Spinal cord (tissue), 10 donors: ENCODE measurements at places on chromosomes 11 and 22. TPM values are rescaled to one million over a fixed set of nuclear protein-coding genes. Genes with fewer than 3 reads are reported as not detected.

OTOG gene
- 1.3 TPM for total RNA-seq

LRRC75B gene
- total RNA-seq: 6.3 TPM

DNA sequence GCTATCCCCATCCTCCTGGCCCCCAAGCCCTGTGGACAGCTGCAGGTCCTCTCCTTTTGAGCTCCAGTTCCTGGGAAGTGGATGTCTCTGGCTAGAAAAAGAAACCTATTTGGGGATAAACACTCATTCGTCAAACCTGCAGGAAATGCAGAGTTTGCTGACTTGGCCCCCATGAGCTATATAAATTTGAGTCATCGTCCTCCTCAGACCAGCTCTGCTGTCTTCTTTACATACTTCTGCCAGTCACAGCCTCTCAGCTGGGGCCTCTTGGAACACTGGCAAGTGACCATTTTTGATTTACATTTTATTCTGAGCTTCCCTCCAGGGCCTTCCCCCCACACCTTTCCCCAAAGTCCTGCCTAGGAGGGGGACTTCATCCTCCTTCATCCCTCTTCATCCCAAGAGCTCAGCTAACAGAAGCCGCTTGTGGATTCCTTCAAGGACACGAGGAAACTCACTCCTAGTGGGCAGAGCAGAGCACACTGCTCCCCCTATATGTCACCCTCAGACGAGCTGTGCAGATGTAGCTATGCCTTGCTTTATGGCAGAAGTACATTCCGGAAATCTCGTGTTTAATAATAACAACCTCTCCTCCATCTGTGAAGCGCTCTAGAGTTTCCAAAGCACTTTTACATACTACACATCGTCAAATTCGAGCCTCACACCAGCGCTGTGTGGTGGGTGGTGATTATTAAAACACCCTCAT lies 131.8 kb downstream of the FEZ1 start:
- no peak for DNase-seq

- no peak for DNase-seq
These were observed 6.2 kb downstream of the CYTH4 start for GRCh38 chr22:37288521-37288920.

GRCh38 chr11:17724020-17724908 lies 4.9 kb downstream of the MYOD1 start:
- no peak for DNase-seq

DNA sequence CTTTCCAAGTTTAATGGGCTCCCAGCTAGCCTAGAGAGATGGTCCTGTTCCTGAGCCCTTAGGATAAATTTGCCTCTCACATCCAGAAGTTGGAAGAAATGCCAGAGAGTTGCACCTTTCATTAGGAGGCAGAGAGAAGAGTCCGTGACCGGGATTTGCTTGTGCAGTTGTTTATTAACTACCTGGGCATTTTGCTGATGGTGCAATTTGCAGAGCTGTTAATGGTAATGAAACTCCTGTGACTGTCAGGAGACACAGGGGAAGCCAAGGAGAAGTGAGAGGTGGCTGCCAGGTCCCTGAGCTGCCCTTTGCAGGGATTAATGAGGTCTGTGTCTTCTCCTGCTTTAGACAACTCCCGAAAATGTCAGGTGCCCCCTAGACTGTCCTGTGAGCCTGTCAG lies 69.1 kb upstream of the B3GAT1 start:
- DNase-seq: no peak

DNA sequence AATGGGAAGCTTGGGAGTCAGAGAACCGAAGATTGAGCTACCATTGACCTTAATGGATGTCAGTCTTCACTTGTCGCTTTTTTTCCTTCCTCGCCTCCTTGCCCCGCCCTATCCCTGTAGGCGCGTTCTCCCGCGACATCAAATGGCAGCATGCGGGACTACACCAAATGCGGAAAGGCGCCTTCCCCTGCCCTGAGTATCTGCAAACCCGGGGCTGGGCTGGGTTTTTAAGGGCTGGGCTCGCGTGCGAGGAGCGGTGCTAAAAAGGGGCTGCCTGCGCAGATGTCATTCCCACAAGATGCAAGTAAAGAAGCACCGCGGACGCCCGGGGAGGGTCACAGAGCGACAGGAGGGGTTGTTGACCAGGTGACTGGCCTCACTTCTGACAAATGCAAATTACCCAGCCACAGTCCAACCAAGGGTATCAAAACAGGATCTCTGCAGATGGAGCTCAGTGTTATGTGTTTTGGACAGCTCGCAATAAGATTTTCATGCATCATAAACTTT lies 4.7 kb upstream of the FAM111B start:
- no peak for DNase-seq

DNA sequence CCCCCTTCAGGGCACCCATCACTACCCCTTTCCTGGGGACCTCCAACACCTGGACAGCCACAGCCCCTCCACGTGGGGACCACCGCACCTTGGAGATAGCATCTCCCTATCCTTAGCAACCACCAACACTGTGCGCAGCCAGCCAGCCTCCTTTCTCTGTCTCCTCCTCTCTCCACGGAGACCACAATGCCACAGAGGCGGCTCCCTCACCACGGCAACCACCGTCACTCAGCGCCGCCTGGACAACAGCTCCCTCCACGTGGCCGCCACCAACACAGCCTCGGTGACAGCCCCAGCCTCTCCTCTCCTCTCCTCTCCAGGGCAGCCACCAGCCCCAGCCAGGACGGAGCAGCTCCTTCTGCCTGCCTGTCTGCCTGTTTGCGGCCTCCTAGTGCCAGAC lies 10.5 kb downstream of the ELFN2 start:
- peak; percentile 79 for DNase-seq

- DNase-seq: no peak
These were observed 4.0 kb upstream of the RCOR2 start for GRCh38 chr11:63920939-63921417.

GRCh38 chr11:117171404-117172061 lies 7.0 kb upstream of the SIDT2 start:
- no peak for DNase-seq

- DNase-seq: no peak
These were observed 41.3 kb upstream of the TTC12 start for GRCh38 chr11:113272927-113273615.

GRCh38 chr11:34331329-34331728 lies 26.5 kb downstream of the ABTB2 start:
- DNase-seq: no peak

ABTB2 gene
- total RNA-seq: 4.0 TPM

DNA sequence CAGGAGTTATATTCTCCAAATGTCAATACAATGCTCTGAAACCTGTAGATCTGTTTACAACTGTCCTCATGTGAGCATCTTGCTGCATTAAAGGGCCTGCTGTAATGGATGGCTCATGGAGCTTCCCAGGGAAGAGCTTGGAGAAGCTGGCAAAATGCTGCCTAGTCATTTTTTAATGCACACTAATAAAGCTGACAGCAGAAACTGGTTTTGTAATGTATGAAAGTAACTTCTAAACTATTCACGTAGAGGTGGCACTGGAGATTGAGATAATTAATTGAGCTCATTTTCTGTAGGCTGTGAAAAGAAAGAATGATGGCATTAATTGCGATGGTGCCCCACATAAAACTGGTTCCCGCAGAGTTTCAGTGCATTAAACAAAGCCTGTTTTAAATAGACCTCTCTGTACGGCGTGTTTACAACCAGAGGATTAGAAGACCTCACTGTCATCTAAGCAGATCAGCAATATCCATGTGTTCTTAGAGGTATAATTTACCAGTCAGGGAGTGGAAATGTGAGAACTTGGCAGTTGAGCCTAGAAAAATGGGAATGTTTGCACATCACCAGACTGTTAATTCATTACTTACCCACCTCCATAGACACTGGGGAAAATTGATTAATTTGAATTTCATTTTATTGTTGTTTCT lies 16.0 kb downstream of the POLA2 start:
- DNase-seq: no peak

DNA sequence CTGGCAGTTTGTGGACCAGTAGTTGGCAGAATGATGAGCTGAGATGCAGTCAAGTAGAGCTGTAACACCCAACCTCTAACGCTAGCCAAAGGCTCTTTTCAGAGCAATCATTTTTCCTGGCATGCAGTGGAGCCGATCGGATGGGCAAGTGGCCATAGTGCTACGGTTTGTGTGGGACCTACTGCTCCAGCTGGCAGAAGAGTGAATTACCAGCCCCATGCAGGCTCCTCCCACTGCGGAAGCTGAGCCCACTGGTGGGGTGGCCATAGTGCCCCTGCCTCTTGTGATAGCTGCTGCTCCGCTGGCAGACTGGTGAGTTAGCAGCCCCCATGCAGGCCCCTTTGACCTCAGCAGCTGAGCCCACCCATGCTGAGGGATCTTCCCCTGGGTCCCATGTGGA lies 27.0 kb upstream of the SC5D start:
- DNase-seq: no peak

GRCh38 chr11:33904102-33904501 lies 12.2 kb upstream of the LMO2 start:
- DNase-seq: no peak

KDM4F gene
- total RNA-seq: not detected

DKK3 gene
- 383 TPM for total RNA-seq

GRCh38 chr11:11770296-11770695 lies 71.5 kb upstream of the USP47 start:
- DNase-seq: no peak

DNA sequence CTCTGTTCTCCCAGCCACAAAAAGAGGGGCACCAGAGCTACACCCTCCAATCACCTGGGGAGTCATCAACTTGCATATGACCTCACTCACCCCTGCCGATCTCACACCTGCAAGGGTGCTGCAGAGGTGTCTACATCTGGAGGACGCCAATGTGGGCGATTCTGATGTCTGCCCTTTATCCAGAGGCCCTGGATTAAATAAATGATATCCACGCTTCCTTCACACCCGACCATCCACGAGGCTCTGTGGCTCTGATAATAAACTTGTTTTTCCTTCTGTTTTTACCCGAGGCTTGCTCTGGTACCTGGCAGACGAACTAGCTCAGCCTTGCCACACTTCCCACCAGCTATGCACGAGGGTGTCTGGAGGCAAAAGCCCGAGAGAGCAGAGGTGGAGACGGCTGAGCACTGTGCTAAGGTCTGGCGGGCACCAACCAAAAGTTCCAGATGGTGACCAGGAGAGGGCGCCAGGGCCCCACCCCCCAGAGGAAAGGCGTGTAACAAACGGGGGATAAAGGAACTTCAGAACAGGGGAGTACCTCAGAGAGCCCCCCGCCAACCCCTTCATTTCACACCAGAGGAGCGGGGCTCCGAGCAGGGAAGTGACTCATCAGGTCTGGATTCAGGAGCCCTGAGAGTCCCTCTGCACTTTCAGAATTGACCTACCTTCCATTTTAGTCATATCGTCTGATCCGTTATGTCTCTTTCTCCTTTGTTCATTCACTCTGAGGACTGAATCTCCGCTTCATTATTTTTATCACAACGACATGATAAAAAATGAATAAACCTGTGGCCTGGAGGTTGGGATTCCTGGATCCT lies 13.5 kb downstream of the SCN3B start:
- DNase-seq: no peak

- no peak for DNase-seq
These were observed 45.4 kb upstream of the GLYAT start for GRCh38 chr11:58776891-58777710.

GRCh38 chr11:98564233-98564632 lies 456.5 kb upstream of the CNTN5 start:
- DNase-seq: no peak

DNA sequence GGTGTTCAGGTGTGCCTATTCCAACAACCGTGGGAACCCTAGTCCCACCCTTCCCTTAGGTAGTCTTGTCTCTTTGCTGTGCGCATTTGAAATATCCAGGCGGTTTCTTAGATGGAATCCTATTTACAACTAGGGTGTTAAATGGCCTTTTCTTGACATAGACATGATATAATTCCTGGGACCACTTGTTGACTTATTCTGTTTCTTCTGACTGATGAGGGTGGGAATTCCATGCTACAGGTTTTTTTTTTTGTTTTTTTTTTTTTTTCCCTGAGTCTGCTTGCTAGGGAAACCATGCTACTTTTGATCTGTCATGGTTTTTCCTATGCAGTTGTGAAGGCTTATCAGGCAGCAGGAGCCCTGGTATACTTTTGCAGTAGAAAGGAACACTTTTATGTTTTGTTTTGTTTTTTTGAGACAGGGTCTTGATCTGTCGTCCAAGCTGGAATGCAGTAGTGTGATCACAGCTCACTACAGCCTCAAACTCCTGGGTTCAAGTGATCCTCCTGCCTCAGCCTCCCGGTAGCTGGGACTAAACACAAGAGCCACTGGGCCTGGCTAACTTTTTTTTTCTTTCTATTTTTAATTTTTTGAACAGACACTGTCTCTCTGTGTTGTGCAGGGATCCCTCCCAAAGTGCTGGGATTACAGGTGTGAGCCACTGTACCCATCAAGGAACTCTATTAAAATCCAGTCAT lies 1.5 kb downstream of the STIM1 start:
- DNase-seq: no peak

- no peak for DNase-seq
These were observed 15.2 kb downstream of the SCARF2 start for GRCh38 chr22:20422271-20423007.

DNA sequence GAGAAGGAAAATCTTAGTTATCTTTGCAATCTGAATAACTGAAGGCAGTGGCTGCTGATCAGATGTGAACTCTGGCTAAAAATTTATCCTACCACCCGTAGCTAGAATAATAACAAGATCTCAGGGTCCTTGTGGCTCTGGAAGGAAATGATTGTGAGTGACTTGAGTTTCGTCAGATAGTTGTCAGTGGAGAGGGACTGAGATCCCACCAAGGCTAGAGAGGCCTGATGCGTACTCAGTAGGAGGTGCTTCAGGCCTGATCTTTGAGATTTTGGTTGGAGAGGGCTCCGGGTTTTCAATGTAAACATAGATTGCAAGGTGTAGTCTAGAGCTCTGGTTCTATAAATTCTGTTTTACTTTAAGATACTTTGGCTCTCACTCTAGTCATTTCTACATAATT lies 1.4 kb downstream of the MADD start:
- DNase-seq: no peak

- no peak for DNase-seq
These were observed 68.2 kb downstream of the CASP12 start for GRCh38 chr11:104830080-104830479.

OSBP2 gene
- total RNA-seq: 22.5 TPM

GRCh38 chr11:113019711-113020110 lies 58.5 kb downstream of the NCAM1 start:
- DNase-seq: no peak

DNA sequence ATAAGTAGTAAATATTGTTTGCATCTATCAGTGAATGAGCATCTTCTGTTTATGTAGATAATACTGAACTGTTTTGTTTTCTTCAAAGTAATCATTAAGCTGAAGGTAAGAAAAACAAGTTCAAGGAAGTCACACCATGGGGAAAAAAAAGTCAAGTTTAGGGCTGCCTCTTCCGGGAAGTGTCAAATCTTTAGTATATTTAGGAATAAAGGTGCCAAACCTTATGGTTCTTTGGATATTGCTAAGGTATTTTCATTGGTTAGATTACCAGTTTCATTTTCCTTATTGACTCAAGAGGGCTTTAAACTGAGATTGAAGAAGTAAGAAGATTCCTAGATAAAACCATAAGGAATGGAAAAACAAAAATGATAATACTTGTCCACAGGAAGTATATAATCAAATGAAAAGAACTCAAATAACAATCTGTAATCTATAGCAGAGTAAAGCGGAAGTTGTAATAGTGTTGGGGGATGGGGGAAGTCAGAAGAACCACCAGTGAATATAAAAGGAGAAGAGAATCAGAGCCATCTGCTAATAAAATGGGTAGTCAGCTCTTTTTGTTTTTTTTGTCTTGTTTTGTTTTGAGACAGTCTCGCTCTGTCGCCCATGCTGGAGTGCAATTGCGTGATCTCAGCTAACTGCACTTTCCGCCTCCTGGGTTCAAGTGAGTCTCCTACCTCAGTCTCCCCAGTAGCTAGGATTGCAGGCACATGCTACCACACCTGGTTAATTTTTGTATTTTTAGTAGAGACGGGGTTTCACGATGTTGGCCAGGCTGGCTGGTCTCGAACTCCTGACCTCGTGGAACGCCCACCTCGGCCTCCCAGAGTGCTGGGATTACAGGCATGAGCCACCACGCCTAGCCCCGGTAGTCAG lies 2.3 kb downstream of the ATM start:
- DNase-seq: no peak
